ENCODE measurements at places on chromosomes 3 and 15.

GRCh38 chr3:41018855-41019254 is 180.4 kb upstream of the CTNNB1 start:
- DNase-seq: no peak

- DNase-seq: no peak
Measured at GRCh38 chr3:132789959-132790358, 67.8 kb upstream of the NPHP3 start.

GRCh38 chr3:111547631-111548030 is 5.6 kb downstream of the CD96 start:
- DNase-seq: no peak

GRCh38 chr15:71379893-71380292 is 264.6 kb downstream of the THSD4 start:
- no peak for DNase-seq

DNA sequence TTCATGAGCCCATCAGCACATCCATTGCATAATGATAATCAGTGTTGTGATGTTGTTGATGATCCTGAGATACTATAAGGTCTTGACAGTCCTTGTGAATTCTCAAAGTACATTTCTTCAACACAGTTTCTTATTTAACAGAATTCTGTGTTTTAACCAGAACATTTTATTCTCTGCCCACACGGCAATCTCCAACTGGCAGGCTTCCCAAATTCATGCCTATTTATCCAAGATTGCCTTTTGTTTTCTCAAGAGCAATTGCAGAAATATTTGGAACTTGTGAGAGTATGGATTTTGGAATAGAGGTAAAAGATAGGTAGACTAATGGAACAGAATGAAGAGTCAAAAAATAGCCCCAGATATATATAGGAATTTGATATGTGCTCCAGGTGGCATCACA is 116.0 kb downstream of the UACA start:
- no peak for DNase-seq

- DNase-seq: peak; percentile 23
Measured at GRCh38 chr3:70531063-70531657, 218.7 kb upstream of the MDFIC2 start.
